ENCODE measurements at places on chromosomes 6 and 20.

DNA sequence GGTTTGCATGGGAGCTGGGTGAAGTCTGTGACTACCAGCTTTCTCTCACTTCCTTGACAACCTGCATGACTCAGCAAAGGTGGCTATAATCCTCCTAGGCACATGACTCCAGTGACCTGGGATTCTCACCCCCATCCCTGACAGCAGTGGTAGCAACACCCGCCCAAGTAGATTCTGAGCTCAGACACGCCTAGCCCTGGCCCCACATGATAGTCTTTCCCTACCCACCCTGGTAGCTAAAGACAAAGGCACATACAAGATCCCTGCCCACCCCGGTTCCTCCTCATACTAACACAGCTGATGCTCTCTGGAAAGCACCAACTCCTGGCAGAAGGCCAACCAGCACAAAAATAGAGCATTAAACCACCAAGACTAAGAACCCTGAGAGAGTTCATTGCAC lies 25.9 kb upstream of the CRISP1 start:
- no peak for DNase-seq

DNA sequence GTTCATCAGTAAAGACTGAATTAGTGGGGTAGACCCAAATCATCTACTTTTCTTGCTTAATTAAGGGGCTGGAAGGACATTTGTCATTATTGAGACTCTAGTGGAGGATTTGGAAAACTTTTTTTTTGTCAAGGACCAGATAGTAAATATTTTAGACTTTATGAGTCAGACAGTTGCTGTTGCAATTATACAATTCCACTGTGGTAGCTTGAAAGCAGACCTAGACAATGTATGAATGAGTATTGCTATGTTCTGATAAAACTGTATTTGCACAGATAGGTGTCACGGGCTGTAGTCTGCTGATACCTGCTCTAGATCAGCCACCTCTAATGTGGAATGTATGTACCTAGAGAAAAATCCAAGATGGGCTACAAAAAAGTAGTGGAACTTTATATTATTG lies 175.0 kb downstream of the CARMIL1 start:
- no peak for DNase-seq

DNA sequence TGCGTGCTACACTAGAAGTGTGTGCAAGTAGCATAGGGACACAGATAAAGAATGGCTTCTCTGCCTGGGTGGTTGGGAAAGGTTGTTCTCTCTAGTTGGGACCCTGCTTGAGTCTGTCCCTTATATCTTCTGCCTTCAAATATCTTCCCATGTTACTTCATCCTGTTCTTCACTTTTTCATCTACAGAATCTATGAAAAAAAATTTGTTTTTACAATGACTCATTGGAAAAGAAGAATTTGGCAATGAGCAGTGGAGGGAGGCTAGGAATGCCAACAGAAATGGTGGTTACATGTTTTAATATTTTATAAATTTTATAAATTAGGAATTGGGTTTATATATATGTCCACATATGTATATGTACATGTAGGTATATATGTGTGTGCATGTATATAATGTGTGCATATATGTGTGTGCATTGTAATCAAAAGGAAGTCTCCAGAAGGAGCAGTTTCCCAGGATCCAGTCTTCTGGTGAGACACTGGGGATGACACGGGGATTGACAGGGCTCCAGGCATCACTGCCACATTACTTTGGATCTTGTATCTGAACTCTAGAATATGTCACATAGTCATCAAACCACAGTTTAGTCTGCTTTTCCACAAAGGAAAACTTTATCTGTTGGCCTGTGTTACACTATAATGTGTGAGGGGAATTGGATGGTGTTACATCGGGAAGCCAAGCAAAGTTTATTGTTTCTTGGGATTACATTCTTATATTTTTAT lies 75.3 kb upstream of the RIPOR2 start:
- DNase-seq = no peak

DNA sequence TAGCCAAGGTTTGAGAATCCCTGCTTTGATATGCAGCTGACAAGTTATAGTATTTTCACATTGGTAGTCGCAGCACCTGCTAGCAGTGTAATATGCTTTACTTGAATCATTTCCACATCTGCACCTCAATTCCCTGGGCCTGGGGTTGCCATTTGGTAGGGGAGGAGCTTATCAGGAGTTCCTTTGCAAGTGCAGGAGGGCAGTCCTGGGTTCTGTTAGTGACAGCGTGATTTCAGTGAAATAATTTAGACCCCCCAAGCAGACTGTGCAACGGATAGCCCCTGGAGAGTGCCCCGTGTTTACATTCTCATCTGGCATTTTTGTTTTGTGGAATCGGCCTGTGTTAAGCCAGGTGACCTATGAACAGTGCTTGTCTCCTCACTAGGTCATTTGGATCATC lies 6.0 kb downstream of the RAB5IF start:
- DNase-seq = no peak

DNA sequence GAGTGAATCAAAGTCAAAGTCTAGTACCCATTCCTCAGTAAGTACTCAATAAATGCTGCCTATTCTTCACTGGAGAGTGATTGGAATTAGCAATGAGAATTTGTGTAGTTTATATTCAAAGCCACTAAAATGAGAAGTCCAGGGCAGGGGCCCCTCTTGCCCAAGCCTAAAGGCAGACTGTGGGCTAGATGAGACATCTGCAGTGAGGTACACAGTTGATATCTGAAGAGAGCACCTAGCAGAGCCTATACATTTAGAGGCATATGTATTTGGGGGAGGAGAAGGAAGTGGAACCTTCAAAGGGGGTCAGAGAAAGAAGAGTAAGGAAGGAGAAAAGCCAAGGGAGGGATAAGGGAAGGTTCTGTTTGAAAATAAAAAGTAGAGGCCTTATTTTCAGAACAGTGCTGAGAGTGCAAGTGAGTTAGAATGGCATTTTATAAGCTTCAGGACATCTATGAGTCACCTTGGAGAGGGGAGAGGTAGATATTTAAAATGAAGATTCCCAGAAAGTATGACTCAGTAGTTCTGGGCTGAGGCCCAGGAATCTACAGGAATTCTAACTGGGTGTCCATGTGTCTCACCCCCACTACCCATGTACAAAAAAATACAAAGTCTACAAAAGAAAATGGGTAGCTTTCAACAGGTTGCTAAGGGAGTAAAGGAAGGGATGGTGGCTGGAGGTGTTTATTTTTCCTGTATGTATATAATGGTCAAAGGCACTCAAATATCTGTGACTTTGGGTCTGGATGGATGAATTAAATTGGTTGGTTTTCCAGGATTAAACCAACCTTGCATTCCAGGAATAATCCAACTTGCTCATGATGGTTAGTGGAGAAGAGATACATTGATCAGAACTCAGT lies 135.1 kb downstream of the ZFP64 start:
- DNase-seq = no peak

- DNase-seq = no peak
These were observed 320.7 kb upstream of the JARID2 start for GRCh38 chr6:14925025-14925698.

DNA sequence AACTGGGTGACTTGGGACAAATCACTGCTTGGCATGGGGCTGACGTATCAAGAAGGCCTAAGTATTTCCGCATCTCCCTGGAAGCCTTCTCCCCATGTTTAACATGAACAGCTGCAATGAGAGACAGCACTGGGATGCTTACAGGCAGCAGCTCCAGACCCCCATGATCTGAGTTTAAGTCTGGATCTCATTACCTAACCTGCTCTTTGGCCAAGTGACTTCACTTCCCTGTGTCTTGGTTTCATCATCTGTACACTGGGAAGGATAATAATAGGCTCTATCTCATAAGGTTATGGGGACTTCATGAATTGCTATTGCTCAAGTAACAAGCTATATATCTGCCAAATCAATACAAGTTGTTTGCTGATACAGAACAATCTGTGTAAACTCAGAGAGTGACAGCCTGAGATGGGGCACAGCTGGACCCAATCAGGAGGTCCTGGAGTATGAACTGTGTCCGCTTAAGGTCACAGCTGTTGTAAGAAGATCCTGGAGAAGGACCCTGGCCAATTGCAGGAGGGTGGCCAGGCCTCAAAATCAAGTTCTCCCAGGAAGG lies 56.0 kb downstream of the TGM2 start:
- DNase-seq = no peak
